ENCODE measurements at places on chromosomes 13 and 19.

GRCh38 chr13:27960362-27961226, 8.5 kb downstream of the CDX2 start:
- no peak for DNase-seq

GRCh38 chr13:74132152-74132775, 1.9 kb downstream of the KLF12 start:
- peak; percentile 18 for DNase-seq

DNA sequence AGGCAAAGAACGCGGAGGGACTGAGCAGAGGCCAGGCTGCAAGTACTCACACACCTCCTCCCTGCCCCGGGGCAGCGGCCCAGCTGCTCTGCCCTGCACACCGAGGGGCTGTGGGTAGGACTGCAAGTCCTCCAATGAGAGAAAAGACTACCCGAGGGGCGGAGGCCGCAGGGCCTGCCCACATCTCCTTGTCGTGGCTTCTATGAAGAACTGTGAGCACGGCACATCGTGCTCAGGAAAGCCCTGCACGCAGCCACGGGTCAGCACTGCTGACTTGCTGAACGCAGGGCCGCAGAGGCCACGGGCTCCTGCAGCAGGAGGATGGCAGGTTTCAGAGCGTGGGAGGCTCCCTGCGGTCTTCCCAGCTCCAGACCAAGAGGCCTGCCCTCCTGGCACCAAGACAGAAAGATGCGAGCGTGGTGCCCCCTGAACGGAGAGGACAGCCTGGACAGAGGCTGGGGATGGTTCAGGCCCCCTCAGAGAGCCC, 37.4 kb downstream of the CEBPG start:
- peak; percentile 54 for DNase-seq

- DNase-seq, result no peak
Measured at GRCh38 chr19:7255119-7255518, 39.1 kb downstream of the INSR start.

DNA sequence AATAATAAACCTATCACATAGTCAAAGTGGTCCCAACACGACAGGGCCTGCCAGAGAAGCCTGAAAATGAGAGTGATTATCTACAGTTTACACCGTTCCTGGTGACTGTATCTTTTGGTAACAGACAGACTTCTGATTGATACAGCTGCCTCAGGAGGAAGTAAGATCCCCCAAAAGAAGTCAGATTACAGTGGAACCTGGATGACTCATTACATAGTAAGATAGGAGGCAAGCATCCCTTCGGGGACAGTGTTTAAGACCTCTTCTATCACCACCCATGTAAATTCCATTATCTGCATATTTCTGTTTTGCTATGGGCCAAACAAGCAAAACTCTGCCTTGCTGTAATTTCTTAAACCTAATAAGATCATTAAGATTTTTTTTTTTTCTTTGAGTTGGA, 44.0 kb upstream of the FLT1 start:
- DNase-seq, result no peak

DNA sequence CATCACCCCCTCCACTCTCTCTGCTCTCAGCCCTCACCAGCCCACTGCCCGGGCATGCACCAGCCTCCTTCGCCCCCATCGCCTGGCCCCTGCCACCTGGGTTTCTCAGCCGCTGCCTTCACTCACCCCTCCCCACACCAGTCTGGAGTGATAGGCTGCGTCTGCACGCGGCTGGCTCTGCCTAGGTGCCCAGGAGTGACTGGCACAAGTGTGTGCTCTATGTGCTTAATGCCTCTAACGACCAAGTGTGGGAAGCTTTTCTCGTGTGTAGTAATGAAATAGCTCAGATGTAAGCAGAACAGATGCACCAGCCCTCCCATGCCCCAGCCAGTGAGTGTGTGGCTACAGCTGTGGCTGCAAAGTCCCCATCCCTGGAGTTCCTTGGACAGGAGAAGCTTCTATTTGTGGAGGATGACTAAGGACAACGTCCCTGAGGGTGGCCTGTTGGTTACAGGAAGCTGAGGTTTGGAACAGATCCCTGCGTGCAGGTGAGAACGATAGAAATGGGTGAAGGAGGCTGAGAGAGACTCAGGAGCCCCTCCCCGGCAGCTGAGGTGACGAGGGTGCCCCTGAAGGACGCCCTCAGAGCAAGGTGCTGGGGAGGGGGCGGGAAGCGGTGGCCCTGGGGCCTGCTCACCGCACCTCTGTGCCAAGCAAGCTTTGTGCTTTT, 35.6 kb downstream of the ATP11A start:
- no peak for DNase-seq

DNA sequence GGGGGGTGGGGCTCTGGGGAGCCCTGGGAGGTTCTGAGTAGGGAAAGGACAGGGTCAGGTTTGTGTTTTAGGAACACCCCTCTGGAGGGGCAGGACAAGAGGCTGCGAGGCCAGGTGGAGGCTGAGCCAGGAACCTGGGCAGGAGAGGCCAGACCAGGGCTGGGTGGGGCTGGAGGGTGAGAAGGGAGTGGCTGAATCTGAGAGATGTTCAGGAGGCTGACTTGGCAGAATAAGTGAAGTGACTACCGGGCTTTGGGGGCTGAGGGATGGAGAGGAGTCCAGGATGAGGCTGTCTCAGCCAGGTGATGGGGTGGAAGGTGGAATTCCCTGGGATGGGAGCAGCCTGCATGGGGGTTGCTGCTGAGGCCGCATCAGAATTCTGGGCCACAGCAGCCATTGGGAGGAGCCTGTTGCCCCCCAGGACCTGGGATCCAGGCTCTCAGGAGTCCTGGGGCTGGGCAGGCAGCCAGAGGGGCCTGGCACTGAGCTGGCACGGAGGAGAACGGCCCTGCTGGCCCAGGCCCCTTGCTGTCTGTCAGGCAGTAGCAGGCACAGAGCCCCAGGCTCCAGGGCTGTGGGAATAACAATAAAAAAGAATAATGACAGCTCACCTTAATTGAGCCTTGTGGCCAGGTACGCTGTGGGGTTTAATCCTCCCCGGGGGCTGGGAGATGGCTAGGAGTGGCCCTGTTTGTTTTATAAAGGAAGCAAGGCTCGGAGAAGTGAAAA, 3.3 kb downstream of the PPP5C start:
- DNase-seq, result no peak

- no peak for DNase-seq
Measured at GRCh38 chr19:10768936-10769335, 51.1 kb downstream of the DNM2 start.

GRCh38 chr19:10517760-10518443, 655 bp upstream of the S1PR5 start:
- DNase-seq, result no peak

DNA sequence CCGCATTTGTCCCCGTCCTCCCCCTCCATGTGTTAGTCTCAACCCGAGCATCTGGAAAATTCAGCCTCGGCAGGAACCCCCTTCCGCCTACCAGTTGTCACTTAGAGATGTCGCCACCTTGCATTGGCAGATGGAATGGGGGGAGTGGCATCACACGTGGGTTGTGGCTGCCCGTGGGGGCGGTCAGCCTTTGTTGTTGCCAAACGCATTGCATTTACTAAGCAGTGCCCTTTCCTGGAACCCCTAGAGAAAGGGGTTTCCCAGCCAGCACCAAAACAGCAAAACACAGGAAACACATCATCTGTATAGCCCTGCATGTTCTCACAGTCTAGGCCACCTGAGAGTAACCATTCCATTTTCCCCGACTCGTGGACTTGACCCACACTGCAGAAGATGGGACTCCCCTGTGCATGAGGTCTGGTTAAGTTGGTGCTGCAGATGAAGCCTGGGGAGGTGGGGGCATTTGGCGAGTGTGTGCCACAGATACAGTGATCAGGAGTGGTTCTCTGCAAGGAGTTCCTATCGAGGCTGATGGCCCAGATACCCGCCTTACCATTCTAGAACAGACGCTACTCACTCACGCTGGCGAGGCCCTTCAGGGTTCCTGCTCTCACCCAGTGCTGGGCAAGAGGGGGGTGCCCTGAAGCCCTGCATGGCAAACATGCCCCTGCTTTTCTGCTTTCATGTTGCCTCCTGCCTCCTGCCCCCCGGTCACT, 38.3 kb downstream of the TMED1 start:
- no peak for DNase-seq

- DNase-seq, result no peak
Measured at GRCh38 chr13:37194428-37194861, 89.0 kb upstream of the CSNK1A1L start.

GRCh38 chr13:25280396-25280795, 6.9 kb downstream of the MTMR6 start:
- DNase-seq, result no peak

- DNase-seq, result peak; percentile 79
Measured at GRCh38 chr19:49149652-49150105, 5.5 kb downstream of the HRC start.

GRCh38 chr19:14439014-14439413, 5.9 kb downstream of the PKN1 start:
- DNase-seq, result no peak

Measured in SK-N-DZ (cell line).